ENCODE measurements at places on chromosomes 4 and X.

DNA sequence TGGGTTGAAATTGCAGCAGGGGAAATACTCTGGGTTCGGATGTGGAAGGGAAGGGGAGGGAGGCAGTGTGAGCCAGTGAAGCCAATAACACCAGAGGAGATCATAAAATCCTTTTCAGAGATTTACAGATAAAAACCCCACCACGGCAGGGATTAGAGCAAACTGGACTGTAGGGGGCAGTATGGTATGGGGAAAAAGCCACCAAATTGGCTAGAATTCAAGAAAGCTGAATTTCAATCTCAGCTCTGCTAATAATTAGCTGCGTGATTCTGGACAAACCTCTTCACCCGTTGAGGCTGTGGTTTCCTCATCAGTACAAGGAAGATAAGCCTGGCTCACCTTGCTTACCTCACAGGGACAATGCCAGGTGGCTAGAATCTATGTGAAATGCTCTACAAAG lies 108.1 kb downstream of the ATG4A start:
- no peak for DNase-seq

- DNase-seq, result no peak
Measured at GRCh38 chr4:88630756-88631155, 38.5 kb downstream of the HERC3 start.

DNA sequence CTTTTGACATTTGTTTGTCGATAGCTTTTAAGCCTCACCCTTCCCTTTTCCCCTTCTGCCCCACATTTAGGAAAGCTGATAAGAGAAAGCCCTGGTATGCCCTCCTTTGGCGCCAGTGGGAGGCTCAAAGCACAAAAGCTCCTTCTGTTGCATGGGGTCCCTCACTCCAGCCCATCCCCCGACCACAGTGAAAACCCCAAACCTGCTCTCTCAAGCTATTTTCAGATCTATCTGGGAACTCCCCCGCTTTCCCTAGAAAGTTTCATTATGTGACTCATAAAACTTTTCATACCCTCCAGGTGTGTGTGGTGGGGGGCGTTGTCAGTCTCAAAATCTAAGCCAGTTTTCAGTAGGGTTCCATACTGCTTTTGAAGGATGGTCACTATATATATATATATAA lies 259.0 kb upstream of the PCDH7 start:
- DNase-seq, result no peak

GRCh38 chr4:7902826-7903225 lies 36.8 kb downstream of the AFAP1 start:
- no peak for DNase-seq

- no peak for DNase-seq
Measured at GRCh38 chr4:15912961-15913630, 25.4 kb downstream of the FGFBP1 start.

GRCh38 chrX:30027636-30028035 lies 187.7 kb upstream of the MAGEB2 start:
- DNase-seq, result no peak

- DNase-seq, result no peak
Measured at GRCh38 chr4:174598800-174599199, 76.5 kb upstream of the HPGD start.

DNA sequence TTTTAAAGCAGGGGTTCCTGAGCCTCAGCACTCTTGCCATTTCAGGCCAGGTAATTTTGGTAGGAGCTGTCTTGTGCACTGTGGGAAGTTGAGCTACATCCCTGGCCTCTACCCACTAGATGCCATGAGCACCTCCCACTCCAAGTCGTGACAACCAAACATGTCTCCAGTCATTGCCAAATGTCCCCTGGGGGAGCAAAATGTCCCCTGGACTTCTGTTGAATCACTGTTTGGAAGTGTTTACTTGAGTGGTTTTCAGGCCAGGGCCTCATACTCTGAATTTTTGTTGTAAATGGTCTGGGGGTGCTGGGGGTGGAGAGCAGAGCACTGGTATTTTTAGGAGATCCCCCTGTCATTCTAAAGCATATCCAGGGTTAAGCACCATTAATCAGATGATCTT lies 3.2 kb downstream of the PDK3 start:
- DNase-seq, result no peak

GRCh38 chr4:108763986-108764385 lies 1.1 kb upstream of the ETNPPL start:
- DNase-seq, result no peak

DNA sequence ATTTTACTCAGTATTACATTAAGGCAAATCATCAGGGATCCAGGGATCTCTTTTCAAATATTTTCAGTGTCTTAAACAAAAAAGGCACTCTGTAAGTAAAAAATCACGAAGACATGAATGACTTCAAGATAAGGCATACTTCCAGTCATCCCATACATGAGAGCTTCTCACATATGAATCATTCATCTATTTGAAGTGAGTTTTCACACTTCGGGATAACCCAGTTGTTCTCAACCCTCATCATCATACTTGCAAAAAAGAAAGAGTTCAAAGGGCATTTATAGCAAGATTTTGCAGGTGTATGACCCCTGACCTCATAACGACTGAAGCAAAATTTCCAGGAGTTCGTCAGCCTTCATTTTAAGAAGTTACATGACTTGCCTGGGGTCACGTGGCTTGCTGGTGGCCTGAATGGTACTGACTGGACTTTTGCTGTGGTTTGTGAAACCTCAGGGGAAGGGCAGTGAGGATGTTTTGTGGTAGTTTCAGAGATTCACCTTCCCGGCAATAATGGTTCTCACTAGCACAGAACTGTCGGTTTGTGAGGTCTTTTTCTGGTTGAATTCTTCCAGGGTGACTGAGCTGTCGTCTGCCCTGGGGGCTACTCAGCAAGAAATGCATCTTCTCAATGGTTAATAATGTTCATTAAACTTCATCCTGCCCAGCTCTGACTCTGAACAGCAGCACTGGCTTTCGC lies 115.8 kb upstream of the SHISA3 start:
- no peak for DNase-seq

Data from stimulated activated CD4-positive, alpha-beta T cell treated with anti-CD3 and anti-CD28 coated beads, TNF-alpha, amount 100 ng/mL, for 1 hour (primary cell).